ENCODE measurements at places on chromosomes 11 and 22.

GRCh38 chr11:131704682-131705081 is 334.3 kb downstream of the NTM start:
- no peak for DNase-seq

- DNase-seq = no peak
Observed at GRCh38 chr11:13717331-13717730, 48.9 kb downstream of the FAR1 start.

- no peak for DNase-seq
Observed at GRCh38 chr11:986270-986951, 50.1 kb downstream of the MUC6 start.

GRCh38 chr11:116697639-116698038 is 75.1 kb downstream of the BUD13 start:
- DNase-seq = no peak

DNA sequence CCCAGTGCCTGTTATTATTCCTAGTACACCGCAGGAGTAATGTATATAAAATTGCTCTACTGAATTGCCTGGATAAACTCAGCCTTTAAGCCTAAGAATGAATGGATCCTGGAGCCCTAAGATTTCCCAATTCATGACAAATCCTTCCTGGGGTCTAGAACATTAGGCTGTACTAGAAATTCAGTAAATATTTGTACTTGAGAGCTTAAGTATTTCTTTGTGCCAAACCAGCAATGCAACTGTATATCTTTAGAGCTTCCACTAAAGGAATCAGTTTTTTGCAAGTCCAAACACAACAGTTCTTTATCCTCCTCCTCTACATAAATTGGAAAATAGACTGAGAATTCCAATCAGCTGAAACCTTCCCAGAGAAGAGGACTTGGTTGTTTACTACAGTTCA is 65.6 kb downstream of the FAM168A start:
- DNase-seq = no peak

DNA sequence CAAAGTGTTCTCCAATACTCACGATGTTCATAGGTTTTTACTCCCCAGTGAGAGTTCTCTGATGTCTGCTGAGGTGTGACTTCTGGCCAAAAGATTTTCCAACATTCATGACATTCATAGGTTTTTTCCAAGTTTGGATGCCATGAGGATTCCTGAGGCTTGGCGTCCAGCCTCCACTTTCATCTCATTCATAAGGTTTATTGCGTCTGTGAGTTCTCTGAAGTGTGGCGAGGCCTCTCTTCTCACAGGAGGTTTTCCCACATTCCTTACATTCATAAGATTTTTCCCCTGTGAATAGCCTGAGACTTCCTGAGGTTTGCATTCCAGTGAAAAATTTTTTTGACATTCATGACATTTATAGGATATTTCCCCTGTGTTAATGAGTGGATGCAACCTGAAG is 1014.1 kb downstream of the LRRC4C start:
- DNase-seq = no peak

DNA sequence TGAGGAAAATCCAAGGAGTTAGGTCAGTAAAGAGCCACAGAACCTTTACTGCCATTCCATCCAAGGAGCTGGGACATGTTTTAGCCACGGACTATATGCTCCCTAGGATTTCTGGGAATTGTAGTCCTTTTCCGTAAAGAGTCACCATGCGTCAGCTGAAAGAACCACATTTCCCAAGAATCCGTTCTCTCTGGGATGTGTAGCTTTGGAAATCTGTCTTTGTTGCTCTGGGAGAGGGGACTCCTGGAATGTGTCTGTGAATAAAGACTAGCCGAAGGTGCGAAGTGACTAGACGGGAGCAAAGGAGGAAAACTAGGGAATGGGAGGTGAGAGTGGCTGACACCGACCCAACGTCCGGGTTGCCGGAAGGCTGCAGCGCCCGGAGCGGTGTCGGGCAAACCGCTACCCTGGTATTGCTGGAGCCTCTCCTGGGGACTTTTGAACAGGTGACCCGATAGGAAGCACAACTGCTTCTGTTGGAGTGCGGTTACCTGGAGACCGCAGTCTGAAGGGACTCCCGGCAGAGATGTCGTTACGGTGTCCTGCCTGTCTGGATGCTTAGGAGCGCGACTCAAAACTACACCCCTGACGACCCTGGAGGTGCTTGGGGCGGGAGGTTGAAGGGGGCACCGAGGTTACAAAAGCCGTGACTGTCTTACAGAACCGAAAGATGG is at the start of gene IFTAP:
Gene IFTAP, plus strand, starts transcription at position 187 of the 674 bp plus-strand sequence. CDS start 15,602 bp downstream, outside the sequence.
- DNase-seq = peak; percentile 44

DNA sequence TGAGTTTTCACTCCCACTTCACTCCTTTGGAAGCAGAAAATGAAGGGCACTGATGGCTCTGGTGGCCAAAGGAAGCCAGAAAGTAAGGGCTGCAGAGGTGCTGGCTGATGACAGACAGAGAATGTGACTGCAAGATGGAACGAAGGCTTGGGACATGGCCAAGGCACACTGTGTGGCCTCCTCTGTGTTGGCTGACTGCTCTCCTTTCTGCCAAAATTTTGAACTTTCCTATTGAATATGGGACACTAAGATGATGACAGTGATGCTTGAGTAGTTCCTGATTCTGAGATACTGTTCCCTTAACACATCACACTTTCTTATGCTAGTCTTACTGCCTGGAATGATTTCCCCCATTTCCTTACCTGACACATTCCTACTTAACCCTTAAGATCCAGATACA is 156.4 kb downstream of the SWAP70 start:
- no peak for DNase-seq

- no peak for DNase-seq
Observed at GRCh38 chr11:47148903-47149531, 27.7 kb downstream of the ARFGAP2 start.

- DNase-seq = no peak
Observed at GRCh38 chr11:68936676-68937620, 33.3 kb downstream of the IGHMBP2 start.

- no peak for DNase-seq
Observed at GRCh38 chr11:116162886-116163230, 609.9 kb downstream of the BUD13 start.

DNA sequence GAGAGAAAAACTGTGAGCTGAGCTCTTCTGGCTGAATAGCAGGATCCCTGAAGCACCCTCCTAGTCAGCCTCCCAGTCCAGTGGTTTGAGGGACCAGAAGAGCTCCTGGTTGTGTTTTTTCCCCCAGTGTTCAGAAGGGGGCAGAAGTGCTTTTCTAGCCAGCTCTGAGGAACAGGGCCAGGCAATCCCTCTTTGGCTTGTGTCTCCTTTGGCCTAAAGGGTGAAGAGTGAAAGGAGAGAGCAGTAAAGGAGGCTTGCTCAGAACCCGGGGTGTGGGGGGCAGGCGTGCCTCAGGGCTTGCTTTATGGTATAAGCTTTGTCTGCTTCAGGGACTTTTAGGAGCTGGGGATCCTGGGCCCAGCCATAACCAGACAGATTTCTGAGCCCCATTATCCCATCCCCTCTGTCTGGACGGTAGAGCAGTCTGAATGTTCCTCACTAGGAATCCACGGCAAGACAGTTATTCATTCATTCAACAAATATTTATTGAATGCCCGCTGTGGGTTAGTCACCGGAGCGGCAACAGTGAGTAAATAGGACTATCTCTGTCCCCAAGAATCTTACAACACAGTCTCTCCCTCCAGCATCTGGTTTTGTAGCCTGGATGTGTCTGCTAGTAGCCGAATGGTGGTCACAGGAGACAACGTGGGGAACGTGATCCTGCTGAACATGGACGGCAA is 14.5 kb downstream of the ACP2 start:
- DNase-seq = no peak

- DNase-seq = no peak
Observed at GRCh38 chr22:20968281-20968977, 1.4 kb downstream of the AIFM3 start.

DNA sequence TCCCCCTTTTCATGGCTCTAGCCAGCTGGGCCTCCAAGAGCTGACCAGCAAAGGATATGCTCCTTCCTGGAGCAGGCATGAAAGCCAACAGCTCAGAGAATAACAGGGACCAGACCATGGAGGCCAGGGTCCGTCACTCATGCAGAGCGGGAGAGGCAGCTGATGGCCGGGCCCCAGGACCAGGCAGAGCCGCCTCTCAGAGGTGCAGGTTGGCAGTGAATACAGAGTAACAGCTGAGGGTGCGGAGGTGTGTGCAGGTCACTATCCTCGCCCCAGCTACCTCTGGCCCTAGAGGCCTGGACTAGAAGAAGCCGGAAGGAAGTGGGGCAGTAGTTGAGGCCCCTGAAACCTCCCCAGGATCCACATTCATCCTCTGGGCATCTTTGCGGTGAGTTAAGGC is 1377.3 kb downstream of the TBC1D22A start:
- no peak for DNase-seq

- DNase-seq = no peak
Observed at GRCh38 chr11:47587723-47588326, 1.3 kb downstream of the FAM180B start.

DNA sequence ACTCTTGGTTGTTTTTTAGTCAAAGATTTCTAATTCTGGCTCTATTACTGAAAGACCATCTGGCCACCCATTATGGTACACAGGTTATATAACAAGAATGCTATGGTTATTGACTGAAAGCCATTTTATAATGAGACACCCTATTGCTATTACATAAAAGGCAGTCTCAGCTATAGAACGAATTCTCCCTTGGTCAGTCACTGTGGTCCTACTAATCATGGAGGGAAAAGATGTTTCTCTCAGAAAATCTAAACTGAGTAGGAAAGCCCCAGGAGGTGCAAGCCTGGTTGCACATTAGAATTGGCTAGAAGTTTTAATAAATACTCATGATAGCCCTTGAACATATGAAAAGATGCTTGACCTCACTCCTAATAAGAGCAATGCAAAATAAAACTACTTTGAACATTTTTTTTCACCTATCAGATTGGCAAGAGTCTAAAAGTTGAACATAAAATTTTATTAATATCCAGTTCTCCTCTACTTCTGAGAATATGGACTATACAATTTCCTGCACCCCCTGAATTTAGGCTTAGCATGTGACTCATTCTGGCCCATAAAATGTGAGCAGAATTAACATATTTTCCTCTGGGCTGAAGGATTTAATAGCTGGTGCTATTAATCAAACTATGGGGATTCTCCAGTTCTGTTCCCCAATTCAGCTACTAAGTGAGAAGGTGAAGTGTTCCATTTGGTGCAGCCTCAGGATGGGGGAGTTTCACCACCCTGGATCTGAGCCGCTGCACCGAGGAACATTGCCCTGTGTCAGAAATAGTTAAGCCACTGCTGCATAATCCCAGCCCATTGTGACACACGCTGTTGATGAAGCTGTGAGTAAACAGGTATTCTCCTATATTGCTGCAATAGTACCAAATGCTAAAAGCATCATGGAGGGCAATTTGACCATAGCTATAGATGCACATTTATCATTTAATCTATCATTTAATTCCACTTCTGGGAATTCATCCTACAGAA is 11.5 kb upstream of the CRKL start:
- DNase-seq = no peak

DNA sequence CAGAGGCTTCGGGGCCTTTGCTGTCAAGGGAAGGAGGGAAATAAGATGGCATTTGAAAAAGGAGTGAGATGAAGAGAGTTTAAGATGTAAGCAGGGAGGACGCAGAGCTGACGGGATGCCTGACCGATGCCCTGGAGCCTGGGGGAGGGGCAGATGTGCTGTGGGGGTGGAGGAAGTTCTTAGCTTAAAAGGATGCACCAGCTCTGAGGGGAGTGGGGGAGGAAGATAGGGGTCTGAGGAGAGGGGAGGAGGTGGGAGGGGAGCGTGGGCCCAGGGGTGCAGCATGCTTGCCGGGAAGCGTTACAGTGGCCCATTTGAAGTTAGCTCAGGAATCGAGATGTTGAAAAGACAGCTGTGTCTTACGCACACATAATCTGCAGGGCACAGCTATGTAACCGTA is 56.3 kb downstream of the RPS6KA4 start:
- DNase-seq = no peak

DNA sequence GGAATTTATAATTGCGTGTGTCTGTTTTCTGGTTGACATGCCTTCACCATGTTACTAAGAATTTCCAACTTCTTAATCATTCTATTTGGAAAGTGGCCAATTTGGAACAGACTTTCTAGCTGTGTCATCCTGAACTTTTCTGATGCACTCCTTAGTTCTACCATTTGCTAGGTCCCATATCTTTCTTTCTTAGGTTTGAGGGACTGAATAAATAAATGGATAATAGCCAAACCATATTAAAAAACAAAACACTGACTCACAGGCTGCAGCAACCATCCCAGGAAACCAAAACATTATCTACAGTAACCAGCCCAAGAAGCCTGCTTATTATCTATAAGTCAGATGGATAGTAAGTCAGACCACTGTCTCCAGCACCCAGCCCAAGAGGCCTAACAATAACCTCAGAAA is 57.5 kb upstream of the PLET1 start:
- DNase-seq = no peak

DNA sequence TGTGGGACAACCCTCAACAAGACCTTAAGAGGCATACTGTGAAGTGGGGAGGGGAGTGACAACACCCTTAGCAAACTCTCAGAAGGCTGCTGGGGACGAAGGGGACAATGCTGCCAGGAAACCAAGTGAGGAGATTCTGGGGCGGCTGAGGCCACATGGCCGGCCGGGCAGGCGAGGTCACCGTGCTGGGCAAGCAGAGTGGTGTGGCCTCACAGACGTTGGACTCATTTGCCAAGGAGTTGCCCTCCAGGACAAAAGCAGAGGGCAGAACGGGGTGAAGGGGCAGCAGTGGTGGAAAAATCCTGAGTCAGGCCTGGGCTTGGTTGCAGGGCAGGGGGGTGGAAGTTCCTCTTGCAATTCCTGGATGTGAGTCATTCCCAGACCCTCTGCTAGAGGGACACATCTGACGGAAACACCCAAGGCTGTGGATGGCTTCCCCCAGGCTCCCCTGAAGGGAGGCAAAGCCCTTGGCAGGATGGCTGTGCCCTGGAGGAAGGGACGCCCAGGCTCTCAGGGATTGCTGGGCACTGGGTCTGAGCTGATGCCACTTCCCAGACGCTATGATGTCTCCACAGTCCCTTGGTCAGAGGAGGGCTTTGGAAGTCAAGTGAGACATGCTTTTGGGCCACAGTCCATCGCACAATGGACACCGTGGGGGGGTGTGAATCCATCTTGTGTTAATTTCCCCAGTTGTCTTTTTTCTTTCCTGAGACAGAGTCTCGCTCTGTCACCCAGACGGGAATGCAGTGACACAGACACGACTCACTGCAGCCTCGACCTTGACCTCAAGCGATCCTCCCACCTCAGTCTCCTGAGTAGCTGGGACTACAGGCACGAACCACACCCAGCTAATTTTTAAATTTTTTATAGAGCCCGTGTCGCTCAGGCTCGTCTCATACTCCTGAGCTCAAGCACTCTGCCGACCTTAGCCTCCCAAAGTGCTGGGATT is 16.2 kb upstream of the SHANK3 start:
- DNase-seq = no peak

GRCh38 chr11:93572621-93573020 is 29.4 kb upstream of the SMCO4 start:
- DNase-seq = no peak

Measured in naive thymus-derived CD4-positive, alpha-beta T cell (primary cell).